ENCODE measurements at places on chromosomes 16 and 17. TPM values are rescaled to one million over a fixed set of nuclear protein-coding genes. Genes with fewer than 3 reads are reported as not detected.

GRCh38 chr17:76078860-76079534 is at the start of gene ZACN:
Gene ZACN, plus strand, starts transcription at chr17:76079182. Its CDS starts 83 bp downstream, at chr17:76079265.
- no peak for DNase-seq

- no peak for DNase-seq
These were observed 439 bp downstream of the TRIM25 start for GRCh38 chr17:56913353-56913866.

GRCh38 chr16:61295311-61295710 is 740.9 kb downstream of the CDH8 start:
- DNase-seq: peak; percentile 15

- DNase-seq: no peak
These were observed 922.8 kb upstream of the EEF2KMT start for GRCh38 chr16:6020162-6020985.

Gene ALDH3A1
- not detected for total RNA-seq

GRCh38 chr17:73613271-73614233 is 30.7 kb downstream of the SDK2 start:
- DNase-seq: no peak

DNA sequence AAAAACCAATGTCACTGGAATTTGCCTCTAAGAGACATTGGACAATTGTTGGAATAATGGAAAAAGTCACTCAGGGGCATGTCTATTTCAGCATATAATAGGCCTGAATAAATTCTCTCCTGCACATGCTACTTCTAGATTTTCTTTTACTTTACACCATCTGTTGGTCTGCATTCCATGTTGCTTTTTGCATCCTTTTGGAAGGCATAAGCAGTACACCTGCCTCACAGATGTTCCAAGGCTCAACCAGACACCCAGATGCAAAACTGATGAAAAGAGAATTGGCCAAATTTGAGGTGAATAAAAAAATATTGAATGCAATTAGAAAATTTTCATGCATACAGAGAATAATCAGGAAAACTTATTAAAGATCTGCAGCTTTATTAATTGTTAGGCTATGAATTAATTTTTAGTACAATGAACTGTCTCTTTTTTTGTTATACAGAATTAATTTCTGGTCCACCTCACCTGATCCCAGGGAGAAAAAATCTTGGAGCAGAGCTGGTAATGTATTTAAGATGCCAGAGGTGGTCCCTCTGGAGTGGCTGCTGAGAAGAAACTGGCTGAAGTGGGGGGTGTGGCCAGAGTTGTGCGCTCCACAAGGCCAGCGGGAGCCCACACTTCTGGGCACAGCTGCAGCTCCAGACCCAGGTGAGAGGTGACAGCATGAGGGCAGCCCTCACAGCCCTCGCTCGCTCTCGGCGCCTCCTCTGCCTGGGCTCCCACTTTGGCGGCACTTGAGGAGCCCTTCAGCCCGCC is 778.6 kb downstream of the CDH11 start:
- no peak for DNase-seq

Gene TLCD3B
- 0.42 TPM for total RNA-seq

DNA sequence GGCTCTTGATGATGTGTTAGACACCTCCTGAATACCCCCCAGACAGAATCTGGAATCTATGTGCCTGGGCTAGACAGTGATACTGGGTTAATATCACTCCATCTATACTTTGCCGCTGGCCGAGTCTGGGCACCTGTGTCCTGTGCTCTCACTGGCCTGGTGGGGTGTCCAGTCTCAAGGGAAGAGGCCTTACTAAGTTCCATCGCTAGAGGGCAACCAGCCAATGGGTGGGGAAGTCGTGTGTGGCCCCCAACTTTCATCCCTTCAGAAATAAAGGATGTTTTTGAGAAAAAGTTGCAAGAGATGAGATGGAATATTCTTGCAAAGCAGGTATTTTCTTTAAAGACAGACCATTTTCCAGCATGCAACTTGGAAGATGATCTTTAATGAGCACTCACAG is 1.6 kb upstream of the GLP2R start:
- DNase-seq: no peak

DNA sequence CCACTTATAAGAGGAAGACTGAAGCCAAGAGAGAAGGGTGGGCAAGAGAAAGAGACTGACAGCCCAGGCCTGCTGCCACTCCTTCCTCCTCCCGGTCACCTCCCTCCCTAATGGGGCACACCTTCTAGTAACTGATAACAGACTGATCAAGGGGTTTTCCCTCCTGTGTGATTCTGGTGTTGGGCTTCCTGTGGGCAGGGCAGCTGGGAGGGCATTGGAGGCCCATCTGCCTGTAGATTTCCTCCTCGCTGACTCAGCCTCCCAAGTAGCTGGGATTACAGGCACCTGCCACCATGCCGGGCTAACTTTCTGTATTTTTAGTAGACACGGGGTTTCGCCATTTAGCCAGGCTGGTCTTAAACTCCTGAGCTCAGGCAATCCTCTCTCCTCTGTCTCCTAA is 16.2 kb downstream of the CA4 start:
- DNase-seq: no peak

Gene PNPO
- 54.2 TPM for total RNA-seq

GRCh38 chr17:8012045-8012580 is 9.7 kb downstream of the GUCY2D start:
- no peak for DNase-seq

GRCh38 chr17:28925912-28926365 is 23.1 kb upstream of the DHRS13 start:
- peak; percentile 96 for DNase-seq

DNA sequence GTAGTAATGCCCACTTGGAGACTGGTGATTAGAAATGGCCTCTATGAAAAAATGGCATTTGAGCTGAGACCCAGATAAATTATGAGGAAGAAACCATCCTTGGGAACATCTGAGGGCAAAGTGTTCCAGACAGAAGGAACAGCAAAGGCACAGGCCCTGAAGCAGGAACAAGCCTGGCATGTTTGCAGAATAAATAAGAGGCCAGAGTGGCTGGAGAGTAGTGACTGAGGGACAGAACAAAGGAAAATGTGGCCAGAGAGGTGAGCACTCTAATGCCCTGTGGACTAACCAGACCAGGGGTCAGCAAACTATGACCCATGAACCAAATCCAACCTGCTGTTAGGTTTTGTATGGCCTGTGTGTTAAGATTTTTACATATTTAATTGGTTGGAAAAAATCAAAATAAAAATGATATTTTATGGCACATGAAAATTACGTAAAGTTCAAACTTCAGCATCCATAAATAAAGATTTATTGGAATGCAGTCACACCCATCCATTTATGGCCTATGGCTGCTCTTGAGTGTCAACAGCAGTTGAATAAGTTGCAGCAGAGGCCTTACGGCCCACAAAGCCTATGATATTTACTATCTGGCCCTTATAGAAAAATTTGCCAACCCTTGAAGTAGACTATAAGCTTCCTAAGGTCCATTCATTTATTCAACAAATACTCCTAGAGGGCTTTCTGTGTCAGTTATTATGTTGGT is 210.0 kb upstream of the TOX3 start:
- no peak for DNase-seq

Gene TBC1D3C
- 1.1 TPM for total RNA-seq

Gene TBC1D3K
- total RNA-seq: not detected

DNA sequence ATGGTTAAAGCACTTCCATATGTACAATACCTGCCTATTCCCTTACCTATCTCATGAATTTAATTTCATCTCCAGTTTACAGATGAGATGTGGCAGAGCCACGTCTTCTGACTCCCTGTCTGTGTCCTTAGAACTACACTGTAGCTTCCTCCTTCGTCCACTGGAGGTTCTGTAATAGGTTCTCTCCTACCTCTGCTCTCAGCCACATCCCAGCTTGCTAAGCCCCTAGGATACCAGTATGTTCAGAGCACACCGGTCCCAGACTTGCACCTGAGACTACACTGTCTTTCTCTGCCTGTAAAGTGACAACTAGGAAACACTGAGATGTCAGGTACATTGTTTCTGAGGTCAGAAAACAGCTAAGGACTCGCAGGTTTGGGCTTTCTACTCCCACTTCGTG is 3.8 kb upstream of the RASL10B start:
- DNase-seq: no peak

GRCh38 chr17:47735536-47736011 is 2.5 kb downstream of the TBX21 start:
- DNase-seq: no peak

DNA sequence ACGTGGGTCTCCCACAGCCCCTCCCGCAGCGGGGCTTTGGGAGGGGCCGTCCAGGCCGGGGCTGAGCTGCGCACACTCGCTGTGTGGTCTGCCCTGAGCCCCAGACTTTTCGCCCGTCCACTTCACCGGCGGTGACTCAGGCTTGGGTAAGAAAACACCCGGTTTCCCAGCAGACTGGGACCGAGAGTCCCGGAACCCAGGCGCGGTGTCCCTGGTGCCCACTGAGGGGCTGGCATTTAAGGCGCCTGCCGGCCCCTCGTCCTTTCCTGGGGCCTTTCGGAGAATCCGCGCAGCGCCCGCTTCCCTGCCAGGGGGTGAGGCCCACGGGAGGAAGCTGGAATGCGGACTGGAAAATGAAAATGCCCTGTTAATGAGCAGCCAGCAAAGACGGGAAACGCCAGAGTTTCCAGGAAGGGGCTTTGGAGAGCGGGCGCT is 100.3 kb downstream of the C16orf95 start:
- DNase-seq: peak; percentile 52

GRCh38 chr17:75542229-75542628 is 16.7 kb downstream of the LLGL2 start:
- no peak for DNase-seq

DNA sequence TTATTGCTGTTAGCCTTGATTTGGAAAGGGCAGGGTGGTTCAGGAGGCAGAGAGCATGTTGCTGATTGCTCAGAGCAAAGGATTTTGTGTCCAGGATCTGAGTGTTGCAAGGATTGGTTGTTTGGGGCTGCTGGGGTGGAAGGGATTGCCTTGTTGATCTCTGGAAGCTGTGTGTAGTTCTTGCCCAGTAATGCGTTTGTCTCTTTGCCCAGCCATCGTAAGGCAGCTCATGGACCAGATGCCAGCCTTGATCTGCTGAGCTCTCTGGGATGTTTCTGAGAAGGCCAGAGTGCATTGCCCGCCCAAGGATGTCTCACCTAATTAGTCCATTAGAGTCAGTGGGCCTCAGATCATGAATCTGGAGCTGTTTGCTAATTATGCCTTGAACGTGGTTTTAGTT is 33.6 kb downstream of the NKD1 start:
- DNase-seq: no peak

Gene EFCAB13
- total RNA-seq: 3.1 TPM

GRCh38 chr17:17164676-17165075 is 41.5 kb downstream of the PLD6 start:
- DNase-seq: no peak

GRCh38 chr16:17858061-17858460 is 387.3 kb upstream of the XYLT1 start:
- DNase-seq: no peak

- DNase-seq: no peak
These were observed 885.9 kb downstream of the CDH8 start for GRCh38 chr16:61150351-61150750.

Gene CDH16
- total RNA-seq: not detected

Gene OR2C1
- total RNA-seq: not detected

DNA sequence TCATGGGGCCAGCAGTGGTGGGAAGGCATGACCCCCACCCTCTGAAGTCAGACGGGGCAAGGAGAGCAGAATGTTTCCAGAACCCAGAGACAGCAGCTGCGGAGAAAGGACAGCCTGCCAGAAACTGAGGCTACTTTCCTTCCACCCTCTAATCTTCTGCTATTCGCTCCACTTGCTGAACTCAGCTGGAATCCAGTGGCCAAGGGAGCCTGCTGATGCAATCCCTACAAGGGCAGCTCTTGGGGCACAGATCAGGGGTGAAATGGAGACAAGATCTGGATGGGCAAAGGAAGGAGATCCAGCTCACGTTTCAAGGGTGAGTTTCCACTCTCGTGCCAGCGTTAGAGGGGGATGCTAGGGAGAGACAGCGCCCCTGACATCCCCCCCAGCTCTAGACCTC is 479.1 kb downstream of the SLC39A11 start:
- peak; percentile 43 for DNase-seq

Gene LPCAT2
- 32.2 TPM for total RNA-seq

Gene PSMB10
- total RNA-seq: 53.8 TPM

DNA sequence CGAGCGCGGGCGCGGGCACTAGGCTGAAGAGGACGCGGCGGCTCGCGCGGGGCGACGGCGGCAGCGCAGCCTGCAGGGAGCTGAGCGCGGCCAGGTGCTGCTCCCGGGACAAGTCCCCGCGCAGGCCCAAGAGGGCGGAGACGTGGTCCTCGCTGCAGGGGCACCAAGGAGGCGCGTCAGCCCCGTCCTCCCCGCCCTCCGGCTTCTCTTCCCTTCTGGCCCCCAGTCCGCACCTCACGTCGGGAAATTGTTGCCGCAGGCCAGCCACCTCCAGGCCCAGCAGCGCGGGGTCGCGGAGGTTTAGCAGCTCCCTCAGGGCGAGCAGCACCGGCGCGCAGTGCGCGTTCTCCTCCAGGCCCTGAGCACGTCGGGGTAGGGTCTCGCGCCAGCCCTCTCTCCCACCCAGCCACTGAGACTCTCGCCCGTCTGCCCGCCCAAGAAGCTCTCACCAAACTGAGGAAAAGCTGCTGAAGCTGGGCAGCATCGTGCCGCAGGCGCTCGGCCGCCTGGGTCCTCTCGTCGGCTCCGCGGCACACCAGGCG is 761 bp upstream of the MATCAP1 start:
- DNase-seq: no peak

Gene GOT2
- total RNA-seq: 111 TPM

DNA sequence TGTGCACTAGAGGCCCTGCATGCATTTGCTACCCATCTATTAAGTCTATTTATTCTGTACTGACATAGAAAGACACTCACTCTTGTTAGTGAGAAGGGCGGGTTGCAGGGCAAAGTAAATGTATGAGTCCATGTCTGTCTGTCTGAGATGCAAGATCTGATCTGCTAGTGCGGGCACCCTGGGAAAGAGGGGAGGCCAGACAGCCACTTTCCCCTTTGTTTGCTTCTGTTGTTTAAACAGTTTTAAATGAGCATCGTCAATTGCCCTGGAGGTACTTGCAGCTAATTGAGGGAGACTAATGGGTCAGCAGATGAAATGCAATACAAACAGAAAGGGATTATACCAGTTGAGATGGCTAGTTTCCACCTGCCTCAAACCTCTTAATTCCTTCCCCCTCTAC is 24.9 kb downstream of the SCNN1G start:
- no peak for DNase-seq

Gene RAC3
- total RNA-seq: 16.4 TPM

Gene DRC3
- total RNA-seq: 0.69 TPM

DNA sequence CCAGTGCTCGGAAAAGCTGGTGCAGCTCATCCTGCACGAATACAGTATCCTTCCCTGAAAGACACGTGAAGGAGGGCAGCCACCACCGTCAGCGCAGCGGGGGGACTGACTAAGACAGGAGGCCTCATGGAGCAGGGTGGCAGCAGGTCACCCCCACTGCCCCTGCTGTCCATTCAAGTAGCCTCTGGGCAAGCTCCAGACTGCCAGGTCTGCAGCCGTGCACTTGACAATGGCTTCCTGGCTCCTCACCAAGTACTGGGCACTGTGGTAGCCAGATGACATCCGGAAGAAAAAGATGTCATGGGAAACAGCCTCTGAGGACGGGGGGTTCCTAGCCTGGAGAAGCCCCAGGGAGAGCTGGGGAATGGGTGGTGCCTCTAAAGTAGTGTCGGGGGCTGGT is 7.9 kb upstream of the MYO15A start:
- no peak for DNase-seq

Gene KRTAP4-6
- total RNA-seq: not detected
